NB4 (cell line): ENCODE measurements at places on chromosomes 7 and 10.

DNA sequence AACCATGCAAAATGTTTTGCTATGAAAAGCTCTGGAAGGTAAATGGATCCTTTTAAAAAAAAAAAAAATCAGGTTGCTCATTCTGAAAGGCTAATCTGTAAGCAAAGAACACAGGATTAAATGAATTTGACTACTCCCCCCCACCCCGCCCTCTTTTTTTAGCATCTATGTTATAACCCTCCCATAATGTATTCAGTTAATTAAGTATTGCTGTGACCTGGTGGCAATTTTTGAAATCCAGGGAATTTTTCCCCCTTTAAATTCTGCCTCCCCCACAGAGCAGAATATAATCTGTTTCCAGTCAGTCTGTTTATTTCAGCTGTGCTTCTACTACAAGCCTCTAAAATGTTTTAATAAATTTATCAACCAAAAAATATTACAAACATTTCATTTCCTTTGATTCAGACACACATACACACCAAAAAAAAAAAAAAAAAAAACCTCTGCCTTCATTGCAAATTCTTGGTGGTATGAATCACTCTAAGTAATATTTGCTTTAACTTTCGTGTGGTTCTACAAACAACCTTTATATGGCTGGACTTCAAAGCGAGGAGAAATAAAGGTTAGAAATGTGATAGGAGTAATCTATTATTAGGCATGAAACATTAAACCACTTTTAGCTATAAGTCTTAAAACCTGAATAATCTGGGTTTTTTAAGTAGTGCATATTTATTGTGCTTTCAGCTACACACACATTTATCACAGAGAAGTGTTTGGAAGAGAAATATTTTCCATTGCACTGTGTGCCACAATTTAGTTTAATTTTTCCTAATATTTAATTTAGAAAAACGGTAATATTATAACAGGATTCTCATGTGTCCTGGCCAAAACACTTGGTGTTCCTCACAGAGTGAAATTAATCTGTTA, 64.4 kb upstream of the ARID5B start:
- DNase-seq: no peak

- no peak for DNase-seq
Measured at GRCh38 chr10:16941870-16942269, 124.6 kb upstream of the RSU1 start.

DNA sequence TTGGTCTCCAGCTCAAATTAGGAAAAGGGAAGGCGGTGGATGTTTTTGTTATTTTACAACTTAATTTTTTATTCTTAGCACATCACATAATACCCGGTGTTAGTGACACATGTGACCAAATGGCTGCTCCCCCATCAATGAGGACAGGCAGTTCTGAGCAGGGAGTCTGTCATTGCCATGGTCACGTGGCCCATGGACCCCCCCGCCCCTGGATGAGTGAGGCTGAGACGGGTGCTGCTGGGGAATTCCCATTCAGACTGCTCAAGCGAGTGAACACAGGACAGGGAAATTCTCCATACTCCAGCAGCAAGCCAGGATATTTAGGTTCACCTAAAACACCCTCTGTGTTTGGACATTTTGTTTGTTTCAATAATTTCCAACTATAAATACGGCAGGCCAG, 34.7 kb upstream of the SLC35B4 start:
- DNase-seq: no peak

DNA sequence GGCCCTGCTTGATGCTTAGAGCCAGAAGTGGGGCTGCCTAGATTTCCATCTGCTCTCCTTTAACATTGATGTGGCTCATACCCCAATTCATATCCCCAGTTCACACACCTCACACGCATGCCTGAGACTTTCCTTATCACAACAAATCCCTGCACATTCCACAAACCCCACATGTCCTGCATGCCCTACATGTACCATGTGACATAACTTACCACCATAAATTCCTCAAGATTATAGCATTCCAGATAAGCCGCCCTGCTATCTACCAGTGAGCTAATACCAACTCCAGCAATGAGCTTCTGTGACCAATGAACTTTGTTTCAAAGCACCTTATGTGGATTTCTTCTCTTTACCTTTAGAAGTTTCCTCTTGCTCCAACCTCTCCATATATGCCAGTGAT, 104.7 kb upstream of the RAB11FIP2 start:
- no peak for DNase-seq

DNA sequence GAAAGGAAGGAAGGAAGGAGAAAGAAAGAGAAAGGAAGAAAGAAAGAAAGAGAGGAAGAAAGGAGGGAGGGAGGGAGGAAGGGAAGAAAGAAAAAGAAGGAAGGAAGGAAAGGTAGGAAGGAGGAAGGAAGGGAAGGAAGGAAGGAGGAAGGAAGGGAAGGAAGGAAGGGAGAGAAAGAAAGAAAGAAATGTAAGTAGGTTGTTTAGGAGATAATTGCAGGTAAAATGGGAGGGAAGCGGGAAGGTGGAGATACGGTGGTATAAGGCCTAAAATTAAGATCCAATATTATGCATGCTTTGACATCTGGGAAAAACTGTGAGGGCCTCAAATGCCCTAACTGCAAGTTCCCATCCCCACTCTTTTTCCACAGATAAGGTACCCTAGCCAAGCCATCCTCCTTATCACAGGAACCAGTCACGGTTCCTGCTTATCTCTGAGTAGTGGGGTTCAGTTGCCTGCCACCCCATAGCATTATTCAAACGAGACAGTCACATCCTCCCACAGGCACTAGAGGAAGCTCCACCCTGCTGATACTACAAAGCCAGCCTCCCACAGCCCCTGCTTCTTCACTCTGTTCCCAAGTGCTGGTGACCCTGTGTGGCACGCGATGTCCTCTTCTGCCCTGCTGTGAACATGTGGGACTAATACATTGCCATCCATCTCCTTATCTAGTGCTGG, 28.7 kb downstream of the ST8SIA6 start:
- no peak for DNase-seq

- DNase-seq: no peak
Measured at GRCh38 chr10:96672481-96673175, 47.7 kb downstream of the PIK3AP1 start.

GRCh38 chr10:73998623-73998928, 660 bp downstream of the VCL start:
- no peak for DNase-seq

GRCh38 chr7:34584526-34584925, 73.5 kb upstream of the NPSR1 start:
- no peak for DNase-seq

- peak; percentile 58 for DNase-seq
Measured at GRCh38 chr7:26051021-26051420, 101.0 kb upstream of the NFE2L3 start.

- no peak for DNase-seq
Measured at GRCh38 chr10:85916286-85916685, 450.3 kb downstream of the GRID1 start.

- DNase-seq: no peak
Measured at GRCh38 chr7:36285276-36285675, 104.4 kb upstream of the ANLN start.

DNA sequence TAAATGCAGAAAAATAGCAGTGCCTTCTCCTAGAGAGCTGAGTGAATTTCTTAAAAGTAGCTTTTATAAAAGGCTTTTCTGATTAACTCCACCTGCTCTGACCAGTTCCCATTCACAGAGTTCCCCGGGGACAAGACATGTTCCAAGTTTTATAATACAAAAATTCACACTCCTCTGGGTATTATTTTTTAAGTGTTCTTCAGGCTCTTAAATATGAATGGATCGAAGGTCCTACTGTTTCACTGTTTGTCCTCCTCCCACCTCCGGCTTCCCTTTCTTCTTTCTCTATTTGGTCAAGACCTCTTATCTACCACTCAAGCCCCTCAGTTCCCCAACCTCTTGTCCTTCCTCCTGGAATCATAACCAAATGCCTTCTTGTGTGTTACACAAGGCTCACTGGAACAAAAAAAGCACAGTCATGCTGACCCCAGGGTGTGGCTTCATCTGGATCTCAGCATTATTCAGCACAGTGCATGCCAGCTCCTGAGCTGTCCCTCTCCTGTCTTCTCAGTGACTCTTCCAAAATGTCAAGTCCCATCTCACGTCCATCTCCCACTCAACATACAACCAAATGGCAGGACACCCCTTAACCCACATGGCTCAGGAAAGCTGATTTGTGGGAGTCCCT, 222.4 kb downstream of the SORCS1 start:
- no peak for DNase-seq

DNA sequence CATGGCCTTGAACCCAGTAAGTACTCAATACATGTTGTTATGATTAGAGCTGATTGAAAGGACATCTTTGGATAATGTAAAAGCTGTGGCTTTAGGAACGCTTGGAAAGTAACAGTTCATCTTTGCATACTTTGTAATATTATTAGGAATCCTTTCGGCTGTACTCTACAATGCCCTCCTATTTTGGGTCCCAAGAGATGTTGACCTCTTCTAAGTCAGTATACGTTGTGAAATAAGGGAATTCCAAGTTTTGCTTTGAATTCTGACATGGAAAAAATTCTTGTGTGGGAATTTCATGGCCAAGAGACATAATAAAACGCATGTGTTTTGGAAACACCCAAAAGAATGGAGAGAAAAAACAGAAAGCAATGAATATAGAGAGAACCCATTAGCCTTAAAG, 7.7 kb downstream of the AGR3 start:
- no peak for DNase-seq

GRCh38 chr10:4763960-4764428, 62.0 kb upstream of the AKR1E2 start:
- no peak for DNase-seq

DNA sequence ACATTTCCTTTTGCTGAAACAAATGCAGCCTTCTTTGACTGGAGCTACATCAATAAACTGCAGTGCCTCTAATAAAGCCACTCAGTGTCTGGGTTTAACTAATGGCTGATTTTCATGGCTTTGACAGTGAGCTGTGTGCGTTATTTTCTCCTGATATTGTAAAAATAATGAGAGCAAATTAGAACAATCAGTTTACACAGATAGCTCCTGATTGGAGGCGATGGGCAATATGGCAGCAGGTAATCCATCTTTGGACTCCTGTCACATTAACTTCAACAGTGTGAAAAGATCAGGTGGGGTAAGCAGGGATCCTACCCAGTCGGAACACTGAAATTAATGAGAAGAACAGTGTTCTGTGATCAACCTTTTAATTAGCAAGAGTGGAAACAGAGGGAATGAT, 100.7 kb downstream of the POLL start:
- no peak for DNase-seq

DNA sequence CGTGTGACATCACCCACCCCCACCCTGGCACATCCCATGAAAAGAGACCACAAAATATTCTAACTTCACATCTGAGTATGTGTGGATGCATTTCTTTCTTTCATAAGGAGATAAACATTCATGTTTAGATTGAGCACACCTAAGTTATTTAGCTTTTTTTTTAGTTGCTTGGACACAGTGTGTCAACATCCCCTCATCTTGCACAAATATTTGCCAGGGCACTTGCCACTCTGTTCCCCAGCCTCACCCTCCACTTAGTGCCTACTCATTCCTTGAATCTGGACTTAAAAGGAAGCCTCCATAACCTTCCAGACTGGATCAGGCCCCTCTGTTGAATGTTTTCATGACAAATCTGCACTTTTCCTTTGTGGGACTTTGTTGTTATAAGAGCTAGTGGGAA, 338.9 kb upstream of the IGFBP3 start:
- no peak for DNase-seq

- no peak for DNase-seq
Measured at GRCh38 chr7:93949423-93949822, 27.9 kb downstream of the GNG11 start.

- peak; percentile 87 for DNase-seq
Measured at GRCh38 chr10:73910764-73911552, at the start of gene PLAU. Gene PLAU, plus strand, starts transcription at chr10:73911132. Its CDS starts 424 bp downstream, at chr10:73911556.

DNA sequence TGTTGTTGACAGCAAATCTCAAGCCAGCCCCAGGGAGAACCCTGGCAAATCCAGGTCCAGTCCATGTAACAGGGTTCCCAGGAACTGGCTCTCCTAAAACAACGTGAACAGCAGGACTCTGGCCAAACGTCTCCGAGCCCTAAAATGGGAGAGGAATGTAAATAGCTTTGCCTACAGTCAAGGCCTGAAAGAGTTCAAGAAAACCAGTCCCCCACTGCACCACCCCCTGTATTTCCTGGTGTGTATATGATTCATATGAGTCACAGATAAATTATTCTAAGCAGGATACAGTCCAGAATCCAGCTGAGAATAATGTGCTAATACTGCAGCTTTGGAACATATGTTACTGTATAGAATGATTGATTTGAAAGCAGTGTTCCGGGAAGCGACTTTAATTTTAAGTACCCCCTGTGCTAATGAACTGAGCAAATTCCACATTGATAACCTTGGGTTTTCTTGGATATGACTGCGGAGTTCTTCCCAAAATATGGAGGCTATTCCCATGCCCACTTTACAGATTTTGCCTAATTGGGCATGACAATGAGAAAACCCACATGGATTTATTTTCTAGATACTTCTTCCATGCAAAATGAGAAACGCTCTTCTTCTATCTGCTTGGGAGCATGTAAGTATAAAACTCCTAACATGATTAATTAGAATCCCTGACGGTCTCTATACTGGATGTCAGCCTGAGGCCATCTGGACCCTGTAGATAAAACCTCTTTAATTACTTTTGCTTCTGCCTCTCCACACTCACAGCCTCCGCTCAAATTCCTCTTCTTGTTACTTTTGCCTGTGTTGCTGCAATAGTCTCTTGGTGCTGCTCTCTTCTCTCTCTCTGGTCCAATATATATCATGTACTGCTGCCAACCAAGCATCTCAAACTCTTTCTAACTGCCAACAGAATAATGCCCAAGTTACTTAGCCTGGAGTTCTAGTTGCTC, 50.2 kb downstream of the LAMB4 start:
- DNase-seq: no peak

- no peak for DNase-seq
Measured at GRCh38 chr7:100763556-100764140, 30.3 kb downstream of the ZAN start.
